ENCODE measurements at places on chromosomes 3 and 15.

GRCh38 chr3:58586776-58587192, 9.6 kb upstream of the FAM107A start:
- no peak for DNase-seq

DNA sequence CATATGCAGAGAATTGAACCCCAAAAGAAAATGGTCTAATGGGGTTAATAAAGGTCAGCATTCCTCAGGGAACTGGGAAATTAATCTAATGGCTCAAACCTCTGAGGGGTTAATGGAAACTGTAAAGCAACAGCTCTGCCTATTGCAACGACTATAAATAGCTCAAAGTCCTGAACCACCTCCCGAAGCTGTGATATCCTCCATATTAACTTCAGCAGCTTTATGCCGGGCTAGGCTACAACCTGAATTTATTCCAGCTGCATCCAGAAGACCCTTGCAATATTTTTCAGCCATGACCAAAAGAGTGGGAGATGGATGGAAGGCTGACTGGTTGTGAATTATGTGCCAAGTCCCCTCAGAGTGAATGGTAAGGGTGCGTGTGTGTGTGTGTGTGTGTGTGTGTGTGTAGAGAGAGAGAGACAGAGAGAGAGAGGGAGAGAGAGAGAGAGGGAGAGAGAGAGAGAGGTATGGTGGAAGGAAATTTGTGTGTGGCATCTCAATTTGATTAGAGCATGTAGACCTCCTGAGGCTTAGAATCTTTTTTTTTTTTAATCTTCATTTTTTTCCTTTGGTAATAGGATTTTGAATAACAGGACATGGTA, 109.9 kb downstream of the PDCD6IP start:
- no peak for DNase-seq

DNA sequence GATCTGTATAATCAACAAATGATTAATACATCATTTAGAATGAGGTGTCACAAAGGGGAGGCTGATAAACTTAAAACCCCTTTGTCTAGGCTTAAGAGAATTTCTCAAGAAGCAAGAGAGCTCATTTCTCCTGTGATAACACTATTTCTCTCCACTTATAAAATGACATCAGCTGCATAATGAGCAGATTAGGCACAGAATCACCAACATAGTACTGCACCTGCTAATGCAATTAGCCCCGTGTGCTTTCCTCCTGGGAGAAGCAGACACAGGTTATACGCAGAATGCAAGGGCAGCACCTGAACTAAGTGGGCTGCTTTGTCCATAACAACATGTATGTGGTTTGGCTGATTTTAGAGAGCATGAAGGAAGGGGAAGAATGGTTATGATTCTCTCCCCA, 515.3 kb upstream of the CFAP20DC start:
- peak; percentile 17 for DNase-seq

GRCh38 chr3:171770689-171771620, 39.3 kb downstream of the PLD1 start:
- no peak for DNase-seq

- DNase-seq: no peak
These were observed 266.1 kb downstream of the SLC9A9 start for GRCh38 chr3:143581972-143582722.

DNA sequence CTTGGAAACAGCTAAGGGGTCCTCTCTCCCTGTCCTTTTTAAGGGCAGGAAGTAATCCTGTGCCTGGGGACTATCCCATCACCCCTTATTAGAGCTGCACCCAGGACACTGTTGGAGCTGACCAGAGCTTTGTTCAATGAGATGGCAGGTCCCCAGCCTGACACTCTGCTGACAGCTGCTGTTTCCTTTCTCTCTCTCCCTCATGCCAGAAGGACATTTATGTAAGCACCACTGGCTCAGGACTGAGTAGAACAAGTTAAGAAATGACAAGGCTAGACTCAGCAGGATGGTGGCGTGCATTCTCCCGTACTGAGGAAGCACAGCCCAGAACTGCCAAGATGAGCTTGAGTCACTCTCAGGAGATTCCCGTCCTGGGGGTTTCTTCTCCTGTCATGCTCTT, 17.3 kb downstream of the GJD2 start:
- DNase-seq: no peak

- DNase-seq: no peak
These were observed 1091.0 kb downstream of the FHIT start for GRCh38 chr3:60160111-60160821.

DNA sequence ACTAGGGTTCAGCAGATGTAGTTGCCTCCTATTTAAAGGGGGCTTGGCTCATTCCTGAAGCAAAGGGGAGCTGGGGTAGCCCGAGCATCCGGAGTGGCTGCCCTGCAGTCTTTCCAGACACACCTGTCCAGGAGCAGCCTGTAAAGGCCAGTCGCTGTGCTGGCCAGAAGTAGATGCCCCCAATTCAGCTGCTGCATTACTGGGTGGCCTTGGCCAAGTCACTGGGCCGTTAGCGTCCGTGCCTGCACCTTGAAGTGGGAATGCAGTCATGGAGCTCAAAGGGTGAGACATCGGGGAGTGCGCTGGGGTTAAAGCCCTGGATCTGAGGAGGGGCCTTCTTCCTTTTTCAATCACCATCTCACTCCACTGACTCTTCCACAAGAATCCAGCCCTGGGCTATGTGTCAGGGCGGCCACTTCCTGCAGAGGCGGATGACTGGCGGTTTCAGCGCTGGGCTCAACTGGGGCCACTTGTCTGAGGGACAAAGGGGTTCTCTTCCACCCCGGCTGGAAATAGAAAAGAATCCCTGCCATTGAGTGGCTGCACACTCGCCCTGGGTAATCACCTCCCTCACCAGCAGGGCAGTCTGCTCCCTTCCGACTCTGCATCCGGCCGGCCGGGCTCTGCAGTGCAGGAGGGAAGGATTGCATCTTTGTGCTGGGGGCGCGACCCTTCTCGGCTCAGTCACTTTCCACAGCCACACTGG, 11.8 kb downstream of the ALDH1A3 start:
- no peak for DNase-seq

GRCh38 chr15:43376017-43376705, 5.3 kb downstream of the TUBGCP4 start:
- no peak for DNase-seq

- DNase-seq: no peak
These were observed 55.7 kb upstream of the CHL1 start for GRCh38 chr3:140748-141330.

DNA sequence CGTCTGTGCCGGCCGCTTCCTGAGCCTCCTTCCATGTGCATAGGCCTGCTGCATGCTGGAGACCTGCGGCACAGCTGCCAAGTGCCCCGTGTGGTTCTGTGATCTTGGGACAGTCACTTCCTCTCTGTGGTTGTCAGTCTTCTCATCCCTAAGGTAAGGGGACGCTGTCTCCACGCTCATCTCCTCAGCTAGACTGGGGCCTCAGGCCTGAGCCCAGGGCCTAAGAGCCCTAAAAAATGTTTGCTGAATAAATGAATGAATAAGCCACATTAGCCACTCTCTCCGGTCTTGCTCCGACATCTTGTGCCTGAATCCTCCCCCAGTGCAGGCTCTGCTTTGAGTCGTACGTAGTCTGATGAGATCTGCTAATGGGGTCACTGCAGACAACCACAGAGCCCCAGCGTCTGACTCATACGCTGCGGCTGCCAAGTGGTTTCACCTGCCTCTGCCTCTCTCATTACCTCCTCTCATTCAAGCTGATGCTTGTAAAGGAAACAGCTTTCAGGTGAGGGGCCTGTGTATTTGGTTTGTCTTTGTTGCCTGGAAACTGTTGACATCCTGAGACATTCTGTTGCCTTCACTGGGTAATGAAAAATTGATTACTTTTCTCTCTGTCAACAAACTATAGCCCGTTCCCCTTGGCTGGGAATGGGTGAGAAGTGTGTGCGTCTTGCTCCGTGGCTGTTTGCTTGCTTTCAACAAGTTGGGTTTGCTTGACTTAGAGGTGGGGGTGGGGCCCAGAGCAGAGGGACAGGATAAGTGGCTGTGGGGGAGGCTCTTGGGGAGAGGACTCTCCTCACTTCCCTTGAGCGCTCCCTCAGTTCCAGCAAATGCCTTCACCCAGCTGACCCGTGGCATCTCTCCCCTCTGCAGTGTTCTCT, 15.9 kb downstream of the RPLP1 start:
- DNase-seq: peak; percentile 98

GRCh38 chr15:70320482-70320881, 222.8 kb upstream of the TLE3 start:
- DNase-seq: no peak

GRCh38 chr3:71585131-71585530, 1.6 kb upstream of the FOXP1 start:
- no peak for DNase-seq

DNA sequence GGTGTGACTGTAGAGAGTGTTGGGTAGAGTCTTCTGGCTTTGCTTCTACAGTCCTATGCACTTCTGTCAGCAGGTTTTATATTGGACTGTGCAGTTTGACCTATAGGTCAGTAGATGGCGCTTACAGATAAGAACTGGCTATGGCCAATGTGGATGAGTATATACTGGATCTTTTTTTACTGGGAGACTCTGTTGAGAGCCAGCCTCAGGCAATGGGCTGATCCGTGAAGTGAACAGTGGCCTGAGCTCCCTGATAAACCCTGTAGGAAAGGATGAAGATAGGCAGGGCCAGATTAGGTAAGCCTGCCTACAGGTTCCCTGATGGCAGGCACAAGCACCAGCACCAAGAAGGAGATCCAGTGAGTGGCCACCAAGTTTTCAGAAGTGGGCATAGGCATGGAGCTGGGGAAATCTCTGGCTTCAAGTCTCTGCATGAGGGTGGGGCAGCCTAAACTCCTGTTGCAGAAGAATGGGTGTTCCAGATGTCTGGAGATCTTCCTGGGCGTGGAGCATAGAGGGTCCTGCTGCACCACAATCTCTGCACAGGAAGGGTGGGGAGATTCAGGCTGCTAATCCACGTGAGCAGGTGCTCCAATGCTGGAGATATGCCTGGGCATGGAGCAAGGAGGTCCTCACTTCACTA, 326.0 kb upstream of the SGO1 start:
- DNase-seq: peak; percentile 9

DNA sequence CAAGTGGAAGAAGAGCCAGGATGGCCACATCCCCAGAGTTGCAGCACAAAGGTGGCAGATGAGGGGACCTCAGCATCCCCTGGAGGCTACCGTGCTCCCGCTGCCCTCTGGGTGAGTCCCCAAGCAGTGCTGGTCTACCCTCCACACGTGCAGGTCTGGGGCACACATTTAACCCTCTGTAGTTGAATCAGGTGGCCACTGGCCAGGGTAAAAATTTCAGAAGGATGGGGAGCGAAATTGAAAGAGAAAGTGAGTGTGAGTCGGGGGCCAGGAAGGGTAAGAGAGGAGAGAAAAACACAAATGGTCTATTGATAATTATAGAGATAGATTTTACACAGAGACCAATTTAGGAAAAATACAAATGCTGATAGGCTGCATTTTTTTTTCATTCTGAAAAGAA, 139.5 kb upstream of the EIF1B start:
- no peak for DNase-seq

DNA sequence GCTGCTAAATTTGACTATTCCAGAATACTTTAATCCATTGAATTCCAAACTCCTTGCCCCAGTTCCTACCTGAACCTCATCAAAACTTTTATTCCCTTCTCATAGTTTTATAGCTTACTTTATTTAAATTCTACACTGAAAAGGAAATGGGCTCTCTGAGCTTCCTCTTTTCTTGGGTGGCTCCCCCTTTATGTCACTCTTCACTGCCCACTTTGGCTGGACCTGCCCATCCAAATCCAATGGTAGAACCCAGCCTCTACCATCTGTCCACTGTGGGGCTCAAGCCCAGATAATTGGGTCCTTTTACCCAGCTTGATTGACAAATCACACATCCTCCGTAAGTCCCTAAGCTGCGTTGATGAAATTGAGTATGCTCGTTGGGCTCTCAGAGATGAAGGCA, 216.5 kb downstream of the BBX start:
- no peak for DNase-seq

DNA sequence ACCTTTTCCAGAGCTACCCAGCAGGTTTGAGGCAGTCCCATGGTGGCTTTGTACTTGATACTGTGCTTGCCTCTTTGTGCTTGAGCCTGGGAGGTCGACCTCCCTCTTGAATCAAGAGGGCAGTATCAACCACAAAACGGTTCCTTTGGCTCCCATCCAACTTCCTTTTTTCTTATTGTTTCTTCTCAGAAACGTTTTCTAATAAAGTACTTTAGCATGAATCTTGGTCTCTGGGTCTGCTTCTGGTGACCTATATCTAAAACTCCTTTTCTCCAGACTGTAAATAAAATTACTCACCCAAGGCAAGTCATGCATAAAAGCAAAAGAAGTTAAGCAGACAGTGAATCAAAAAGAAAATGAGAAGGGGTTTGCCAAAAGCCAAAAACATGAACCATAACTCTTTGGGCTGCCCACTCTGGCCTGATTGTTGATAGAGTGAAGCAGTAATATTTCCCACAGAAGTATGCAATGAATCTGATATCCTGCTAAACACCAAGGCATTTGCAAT, 112.2 kb upstream of the SLC4A7 start:
- no peak for DNase-seq

- no peak for DNase-seq
These were observed 77.2 kb downstream of the IL12A start for GRCh38 chr3:160065786-160066185.

DNA sequence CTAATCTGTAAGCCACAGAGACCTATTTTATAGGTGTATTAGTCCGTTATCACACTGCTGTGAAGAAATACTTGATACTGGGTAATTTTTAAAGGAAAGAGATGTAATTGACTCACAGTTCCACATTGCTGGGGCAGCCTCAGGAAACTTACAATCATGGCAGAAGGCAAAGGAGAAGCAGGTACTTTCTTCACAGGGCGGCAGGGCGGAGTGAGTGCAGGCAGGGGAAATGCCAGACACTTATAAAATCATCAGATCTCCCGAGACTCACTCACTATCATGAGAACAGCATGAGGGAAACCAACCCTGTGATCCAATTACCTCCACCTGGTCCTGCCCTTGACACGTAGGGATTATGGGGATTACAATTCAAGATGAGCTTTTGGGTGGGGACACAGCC, 108.7 kb downstream of the GALK2 start:
- no peak for DNase-seq

DNA sequence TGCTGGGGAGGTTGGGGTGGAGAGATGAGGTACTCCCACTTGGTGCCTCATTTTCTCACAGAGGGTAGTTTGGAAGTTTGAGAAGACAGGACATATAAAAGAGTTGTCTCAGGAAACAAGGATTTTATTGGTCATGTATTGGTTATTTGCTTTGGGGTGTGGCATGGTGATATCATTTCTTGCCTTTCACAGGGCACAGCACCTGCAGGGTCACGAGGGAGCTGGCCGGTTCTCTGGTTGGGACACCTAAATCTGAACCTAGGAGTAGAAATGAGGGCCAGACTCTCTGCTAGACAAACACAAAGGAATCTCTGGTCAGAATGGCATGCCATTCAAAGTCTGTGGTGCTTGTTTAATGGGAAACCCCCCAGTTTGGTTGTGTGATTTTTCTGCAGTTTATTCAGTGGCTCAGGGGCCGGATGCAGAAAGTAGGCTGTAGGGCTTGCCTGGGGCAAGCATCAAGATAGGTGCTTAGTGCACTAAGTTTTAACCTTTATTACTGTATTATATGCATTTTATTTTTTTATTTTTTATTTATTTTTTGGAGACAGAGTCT, 237.7 kb upstream of the EIF1B start:
- DNase-seq: no peak

GRCh38 chr3:29441422-29441821, 160.6 kb downstream of the RBMS3 start:
- no peak for DNase-seq

- DNase-seq: no peak
These were observed 8.9 kb upstream of the ARHGEF26 start for GRCh38 chr3:154112146-154112852.
